ENCODE measurements at places on chromosomes 7 and 10.

DNA sequence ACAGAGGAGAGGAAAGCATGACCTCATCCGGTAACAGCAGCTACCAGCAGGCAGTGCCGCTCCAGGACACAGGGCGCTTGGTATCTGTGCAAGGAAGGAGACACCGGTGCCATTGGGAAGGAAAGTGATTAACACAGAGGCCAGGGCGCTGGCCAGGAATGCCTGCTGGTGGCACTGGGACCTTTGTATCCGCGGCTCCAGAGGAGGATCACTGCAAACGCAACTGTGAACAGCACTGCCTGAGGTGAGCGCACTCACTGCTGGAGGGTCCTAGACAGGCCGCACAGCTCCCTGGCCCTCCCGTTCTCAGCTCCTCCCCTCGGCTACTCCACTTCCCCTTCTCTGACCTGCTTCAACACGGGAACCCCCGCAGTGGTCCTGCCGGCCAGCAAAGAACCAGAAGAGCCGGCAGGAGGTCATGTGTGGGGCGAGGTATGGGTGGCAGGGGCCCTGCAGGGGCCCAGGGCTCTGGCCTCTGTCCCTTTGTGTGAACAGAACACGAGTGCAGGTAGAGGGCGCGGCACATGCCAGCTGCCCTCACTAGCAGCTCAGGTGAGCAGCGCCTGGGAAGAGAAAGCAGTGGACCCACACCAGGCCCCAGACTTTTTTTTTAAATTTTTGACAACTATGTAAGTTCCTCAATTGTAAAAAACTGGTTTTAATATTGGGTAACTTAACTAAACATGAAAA is 107.6 kb downstream of the VIPR2 start:
- no peak for DNase-seq

DNA sequence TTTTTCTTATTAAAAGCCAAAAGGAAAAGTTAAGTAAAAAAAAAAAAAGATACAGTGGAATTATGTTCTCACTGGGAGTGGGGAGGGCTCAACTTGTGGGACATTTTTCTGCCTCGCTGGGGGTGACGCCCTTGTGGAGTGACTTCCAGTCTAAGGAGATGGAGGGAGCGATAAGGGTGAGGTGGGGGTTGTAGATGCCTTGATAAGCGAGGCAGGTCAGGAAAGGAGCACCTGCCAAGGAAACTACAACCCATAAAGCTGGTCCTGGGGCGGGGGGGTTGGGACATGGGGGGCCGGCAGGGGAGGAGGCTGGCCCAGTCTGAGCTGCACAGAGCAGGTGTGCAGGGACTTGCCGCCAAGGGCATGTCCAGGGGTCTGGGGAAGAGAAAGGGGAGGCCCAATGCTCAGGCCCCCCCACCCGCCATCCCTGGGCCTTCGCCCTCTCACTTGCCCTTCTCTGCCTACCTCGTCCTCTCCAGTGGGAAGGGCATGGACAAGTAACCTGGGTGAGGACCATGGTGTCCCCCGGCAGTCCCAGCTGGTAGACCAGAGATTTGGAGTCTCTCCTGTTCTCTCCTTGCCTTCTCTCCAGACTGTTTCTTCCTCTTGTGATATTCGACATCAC is 2.5 kb upstream of the TRPV5 start:
- no peak for DNase-seq

DNA sequence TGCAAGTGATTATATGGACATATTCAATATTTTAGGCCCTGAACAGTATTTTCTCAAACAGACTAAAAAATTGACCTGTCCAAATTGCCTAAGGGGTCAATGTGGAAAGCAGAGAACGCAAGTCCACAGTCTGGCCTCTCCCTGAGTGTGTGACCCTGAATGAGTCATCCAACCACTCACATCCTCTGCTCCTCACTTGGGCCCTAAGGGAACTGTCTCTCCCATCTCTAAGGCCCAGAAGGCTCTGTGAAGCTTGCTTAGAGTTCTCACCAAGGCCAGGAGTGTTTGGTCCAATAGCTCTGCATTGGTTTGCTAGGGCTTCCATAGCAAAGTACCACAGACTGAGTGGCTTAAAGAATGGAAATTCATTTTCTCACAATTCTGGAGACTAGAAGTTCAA is 155.1 kb downstream of the LSM5 start:
- DNase-seq: peak; percentile 70

- DNase-seq: no peak
Measured at GRCh38 chr7:2687881-2688318, at the start of gene AMZ1. TSS of gene AMZ1 (plus strand) at chr7:2688202. CDS start at chr7:2700452, 12,250 bp downstream.

- DNase-seq: peak; percentile 15
Measured at GRCh38 chr7:3673524-3673923, 372.5 kb downstream of the SDK1 start.

DNA sequence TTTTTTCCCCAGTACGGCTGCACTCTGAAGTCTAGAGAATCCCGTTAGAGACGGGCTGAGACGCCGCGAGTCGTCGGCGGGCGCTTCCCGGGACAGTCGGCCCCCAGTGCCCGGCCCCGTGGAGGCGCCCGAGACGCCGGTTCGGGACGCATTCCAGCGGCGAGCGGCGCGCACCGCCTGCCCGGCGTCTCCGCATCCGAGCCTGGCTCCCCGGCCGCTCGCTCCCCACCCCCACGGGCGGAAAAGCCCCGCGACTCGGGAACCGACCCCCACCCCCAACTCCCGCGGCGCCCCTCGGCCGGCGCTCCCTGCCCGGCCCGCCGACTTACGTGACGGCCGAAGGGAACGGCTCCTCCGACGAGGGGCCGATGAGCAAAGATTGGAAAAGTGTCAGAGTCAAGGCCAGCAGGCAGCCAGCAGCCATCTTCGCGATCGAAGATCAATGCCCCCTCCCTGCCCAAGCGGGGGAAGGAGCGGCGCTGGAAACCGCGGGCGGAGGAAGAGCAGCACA is 486 bp downstream of the CACNA2D1 start:
- peak; percentile 3 for DNase-seq

GRCh38 chr10:96719850-96720421 is 378 bp downstream of the PIK3AP1 start:
- no peak for DNase-seq

- DNase-seq: peak; percentile 81
Measured at GRCh38 chr7:108525327-108525984, 479 bp downstream of the PNPLA8 start.
